Activated CD8-positive, alpha-beta memory T cell treated with anti-CD3 and anti-CD28 coated beads, Interleukin-2, amount 10 ng/mL, durations not matched to agents 7 days and 5 days (primary cell): ENCODE measurements at places on chromosomes 6 and 20.

GRCh38 chr6:1930356-1930755 lies 315.0 kb downstream of the GMDS start:
- DNase-seq, result no peak

DNA sequence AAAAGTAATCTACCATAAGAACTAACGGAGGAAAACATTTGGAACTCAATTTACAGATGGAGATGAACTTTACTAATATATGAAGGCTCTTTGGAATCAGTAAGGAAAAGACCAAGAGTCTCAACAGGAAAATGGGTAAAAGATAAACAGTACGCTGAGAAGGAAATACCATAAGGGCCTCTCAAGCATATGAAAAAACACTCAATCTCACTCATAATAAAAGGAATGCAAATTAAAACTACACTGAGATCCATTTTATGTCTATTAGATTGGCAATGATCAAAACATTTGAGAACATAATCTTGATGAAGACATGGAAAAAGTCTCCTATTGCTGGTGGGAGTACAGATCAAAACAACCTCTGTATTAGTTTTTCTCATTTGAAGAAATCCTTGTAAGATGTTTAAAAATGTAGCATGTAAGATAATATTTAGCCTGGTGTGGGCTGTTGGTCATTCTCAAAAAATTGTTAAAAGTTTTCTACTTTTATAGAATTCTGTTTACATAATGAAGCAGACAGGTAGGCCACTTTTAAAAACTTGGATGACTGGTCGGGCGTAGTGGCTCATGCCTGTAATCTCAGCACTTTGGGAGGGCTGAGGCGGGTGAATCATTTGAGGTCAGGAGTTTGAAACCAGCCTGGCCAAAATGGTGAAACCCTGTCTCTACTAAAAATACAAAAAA lies 14.5 kb downstream of the REV3L start:
- no peak for DNase-seq

DNA sequence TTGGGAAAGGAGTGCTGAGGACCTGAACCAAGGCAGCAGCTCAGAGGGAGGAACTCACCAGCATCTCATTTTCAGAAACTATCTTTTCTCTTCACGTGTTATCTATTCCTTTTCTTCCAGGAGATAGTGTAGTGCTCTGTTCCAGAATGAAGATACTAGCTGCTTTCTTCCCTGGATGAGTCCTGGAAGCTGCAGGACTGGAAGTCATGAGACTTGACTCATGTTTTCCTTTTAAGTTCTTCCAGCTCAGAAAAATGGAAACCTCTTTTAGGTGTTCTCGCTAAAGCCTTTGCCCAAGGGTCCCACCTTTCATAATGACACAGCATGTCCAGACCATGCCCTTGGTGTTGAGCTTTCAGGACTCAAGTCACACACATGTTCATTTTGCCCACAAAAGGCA lies 106.7 kb downstream of the UNC5CL start:
- no peak for DNase-seq

DNA sequence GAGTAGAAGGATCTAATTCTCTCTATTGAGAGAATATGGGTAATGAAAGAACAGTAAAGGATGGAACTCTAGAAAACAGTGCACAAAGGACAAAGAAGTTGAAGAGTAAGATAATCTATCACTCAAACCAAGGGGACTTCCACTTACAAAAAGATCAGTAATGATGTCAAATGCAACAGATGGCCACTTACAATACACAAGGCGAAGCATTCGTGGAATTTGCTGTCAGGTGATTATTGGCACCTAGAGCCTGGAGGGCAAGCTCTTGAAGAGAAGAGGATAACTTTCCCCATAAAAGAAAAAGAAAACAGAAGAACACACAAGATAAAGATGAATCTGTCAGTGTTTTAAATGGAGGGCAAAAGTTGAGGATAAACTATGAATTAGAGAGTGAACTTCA lies 256.0 kb upstream of the TCF21 start:
- DNase-seq, result no peak

DNA sequence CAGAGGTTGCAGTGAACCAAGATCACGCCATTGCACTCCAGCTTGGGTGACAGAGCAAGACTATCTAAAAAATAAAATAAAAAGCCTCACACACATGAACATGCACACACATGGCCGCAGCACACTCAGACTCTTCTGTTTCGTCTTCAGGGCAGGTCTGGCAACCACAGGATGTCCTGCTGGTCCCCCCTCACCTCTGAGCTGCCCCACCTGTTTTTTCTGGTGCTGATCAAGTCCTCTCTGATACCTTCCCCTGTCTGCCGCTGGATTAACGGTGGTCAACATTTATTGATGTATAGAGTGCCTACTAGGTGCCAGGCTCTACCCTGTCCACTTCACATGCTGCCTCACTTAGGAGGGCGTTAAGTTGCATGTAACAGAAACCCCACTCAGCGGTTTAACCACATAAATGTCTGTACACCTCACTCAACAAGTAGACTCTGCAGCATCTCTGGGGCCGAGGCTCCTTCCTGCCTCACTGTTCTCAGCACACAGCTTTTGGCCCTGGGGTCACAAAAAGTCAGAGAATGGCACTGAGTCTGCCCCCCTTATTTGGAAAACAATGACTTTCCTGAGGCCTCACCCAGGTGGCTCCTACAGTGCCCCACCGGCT lies 4.5 kb upstream of the AP5S1 start:
- DNase-seq, result peak; percentile 87

- no peak for DNase-seq
These were observed 67.4 kb downstream of the SRC start for GRCh38 chr20:37413379-37413778.

GRCh38 chr6:64750910-64751309 lies 956.1 kb downstream of the EYS start:
- DNase-seq, result no peak

GRCh38 chr20:63980317-63980805 lies 571 bp upstream of the PRPF6 start:
- peak; percentile 74 for DNase-seq

DNA sequence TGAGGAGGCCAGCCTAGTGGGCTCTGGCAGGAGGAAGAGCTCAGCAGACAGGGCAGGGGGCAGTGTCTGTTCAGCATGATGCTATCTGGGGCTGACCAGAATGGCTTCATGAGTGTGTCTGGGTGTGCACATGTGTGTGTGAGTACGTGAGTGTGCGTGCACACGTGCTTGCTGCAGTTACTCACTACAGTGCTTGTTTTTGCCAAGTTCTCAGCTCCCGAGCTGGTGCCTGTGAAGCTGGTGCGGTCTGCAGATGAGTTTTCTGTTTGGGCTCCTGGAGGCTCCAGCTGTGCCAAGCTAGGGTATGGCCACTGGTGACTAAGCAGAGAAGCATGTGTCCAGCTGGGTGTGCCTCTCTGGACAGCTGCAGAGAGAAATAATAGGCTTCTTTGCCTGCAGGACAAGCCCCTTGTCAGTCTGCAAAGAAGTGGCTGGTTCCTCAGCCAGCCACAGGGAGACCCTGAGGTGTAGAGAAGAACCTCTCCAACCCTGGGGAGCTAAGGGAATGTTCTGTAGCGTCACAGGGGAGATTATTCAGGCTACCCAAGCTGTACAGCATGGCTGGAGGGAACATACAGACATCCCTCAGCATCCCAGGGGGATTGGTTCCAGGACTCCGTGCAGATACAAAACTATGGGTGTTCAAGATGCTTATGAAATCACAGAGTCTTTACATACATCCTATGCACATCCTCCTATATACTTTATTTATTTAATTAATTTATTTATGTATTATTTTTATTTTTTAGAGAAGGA lies 40.2 kb upstream of the FAM50B start:
- DNase-seq, result no peak

DNA sequence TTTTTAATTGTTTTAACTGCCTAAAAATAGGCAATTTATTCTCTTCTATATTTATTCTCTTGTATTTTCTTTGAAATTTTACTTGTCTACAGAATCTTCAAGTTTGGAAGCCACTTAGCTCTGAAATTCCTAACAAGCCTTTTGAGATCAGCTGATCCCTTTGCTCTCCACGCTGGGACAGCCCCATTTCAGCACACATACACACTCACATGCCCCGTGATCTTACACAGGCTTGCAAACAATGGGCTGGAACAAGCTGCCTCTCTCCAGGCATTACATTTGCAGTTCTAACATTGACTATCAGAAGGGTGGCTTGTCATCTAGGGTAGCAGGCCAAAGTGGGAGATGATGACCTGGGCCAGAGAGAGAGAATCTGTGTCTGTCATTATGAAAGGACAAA lies 62.1 kb upstream of the RAB32 start:
- DNase-seq, result no peak

DNA sequence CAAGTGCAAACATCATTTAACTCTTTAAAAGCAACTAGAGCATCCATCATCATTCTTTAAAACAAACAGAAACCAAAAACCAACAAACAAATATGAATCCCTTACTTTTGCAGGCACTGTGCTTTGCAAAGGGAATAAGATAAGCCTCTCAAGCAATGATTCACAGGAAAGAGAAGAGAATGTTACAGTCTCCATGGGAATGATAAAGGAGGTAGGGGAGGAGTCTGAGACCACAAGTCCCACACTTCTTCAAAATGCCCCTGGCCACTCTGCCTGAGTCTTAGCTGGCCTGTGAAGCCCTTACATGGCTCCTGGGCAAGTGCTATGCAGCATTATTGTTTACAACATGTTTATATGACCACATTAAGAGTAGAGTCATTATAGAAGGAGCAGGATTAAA lies 257.7 kb upstream of the MARCKS start:
- DNase-seq, result no peak

GRCh38 chr6:111750753-111751673 lies 122.2 kb downstream of the FYN start:
- peak; percentile 87 for DNase-seq
